Prostate gland (tissue), 2 donors: ENCODE measurements at places on chromosomes 7 and 10. TPM values are rescaled to one million over a fixed set of nuclear protein-coding genes. Genes with fewer than 3 reads are reported as not detected.

GRCh38 chr10:70780772-70781171, 4.4 kb downstream of the TBATA start:
- H3K4me1 ChIP-seq = no peaks in the 10 kb centered on the region
- H3K27me3 ChIP-seq = no peaks in the 10 kb centered on the region
- no peaks in the 10 kb centered on the region for H3K36me3 ChIP-seq
- DNase-seq = no peak
- no peak overlapping the region for H3K4me3 ChIP-seq

- no peaks in the 10 kb centered on the region for H3K36me3 ChIP-seq
- H3K4me3 ChIP-seq = no peak overlapping the region
- H3K4me1 ChIP-seq = no peaks in the 10 kb centered on the region
- DNase-seq = no peak
- H3K27ac ChIP-seq = no peak overlapping the region
These were observed 435.4 kb upstream of the CNTNAP2 start for GRCh38 chr7:145681159-145681558.

GRCh38 chr7:155758348-155758747, 53.9 kb downstream of the SHH start:
- no peak overlapping the region for H3K27ac ChIP-seq
- no peaks in the 10 kb centered on the region for H3K4me1 ChIP-seq
- no peak for DNase-seq
- H3K36me3 ChIP-seq = no peaks in the 10 kb centered on the region

DNA sequence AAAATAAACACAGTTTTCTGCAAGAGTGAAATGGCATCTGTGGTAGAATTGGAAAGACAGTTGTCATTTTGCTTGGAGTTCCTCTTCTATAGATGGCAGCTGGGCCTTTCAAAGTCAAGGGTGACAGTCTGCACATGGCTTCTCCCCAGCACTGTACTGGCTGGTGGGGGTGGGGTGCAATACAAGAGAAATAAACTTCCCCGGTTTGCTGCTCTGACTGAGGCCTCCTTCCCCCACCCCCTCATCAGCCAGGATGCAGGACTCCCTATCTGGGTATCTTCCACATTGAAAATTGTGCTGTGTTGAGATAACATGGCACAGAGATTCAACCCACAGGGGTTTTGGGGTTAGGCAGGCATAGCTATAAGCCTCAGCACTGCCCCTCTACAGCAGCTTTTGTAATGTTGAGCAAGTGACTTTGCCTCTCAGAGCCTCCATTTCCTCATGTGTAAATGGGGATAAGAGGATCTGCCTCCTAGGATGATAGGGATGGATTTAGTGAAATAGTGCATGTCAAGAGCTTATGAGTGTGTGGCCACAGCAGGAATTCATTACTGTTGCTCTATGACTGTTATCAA, 85.8 kb upstream of the WDR11 start:
- no peak for DNase-seq
- no peak overlapping the region for H3K4me3 ChIP-seq
- H3K4me1 ChIP-seq = no peaks in the 10 kb centered on the region
- no peak overlapping the region for H3K27ac ChIP-seq

- H3K27me3 ChIP-seq = no peaks in the 10 kb centered on the region
- H3K4me3 ChIP-seq = no peak overlapping the region
- no peak overlapping the region for H3K27ac ChIP-seq
- no peak for DNase-seq
- no peaks in the 10 kb centered on the region for H3K36me3 ChIP-seq
- H3K4me1 ChIP-seq = no peaks in the 10 kb centered on the region
These were observed 267.1 kb downstream of the PRPF18 start for GRCh38 chr10:13853854-13854253.

DNA sequence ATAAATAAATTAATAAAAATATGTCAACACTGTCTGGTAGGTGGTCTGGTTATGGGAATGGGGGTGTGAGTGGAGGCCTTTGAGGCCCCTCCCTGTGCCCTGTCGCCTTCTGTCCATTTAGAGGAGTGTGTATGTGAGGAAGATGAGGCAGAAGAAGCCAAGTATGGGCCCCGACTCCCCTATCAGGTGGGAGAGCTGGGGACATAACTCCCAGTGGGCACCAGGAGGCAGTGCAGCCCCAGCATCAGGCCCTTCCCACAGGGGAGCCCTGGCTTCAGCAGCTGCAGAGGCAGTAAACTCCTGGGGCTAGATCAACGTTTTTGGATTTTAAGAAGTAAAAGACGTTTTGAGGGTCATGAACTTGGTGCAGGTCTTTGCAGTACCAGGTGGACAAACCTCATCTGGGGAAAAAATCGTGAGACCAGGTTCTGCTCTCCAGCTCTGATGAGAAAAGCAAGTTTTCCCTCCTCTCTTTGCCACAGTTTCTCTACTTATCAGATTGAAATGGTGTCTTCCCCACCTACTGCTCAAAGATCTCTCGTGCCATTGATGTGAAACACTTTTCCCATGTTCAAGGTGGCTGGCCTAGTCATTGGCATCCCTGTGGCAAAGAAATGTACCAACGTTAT, 167.8 kb upstream of the EEPD1 start:
- H3K4me3 ChIP-seq = no peak overlapping the region
- H3K4me1 ChIP-seq = no peaks in the 10 kb centered on the region
- no peaks in the 10 kb centered on the region for H3K27me3 ChIP-seq
- no peaks in the 10 kb centered on the region for H3K36me3 ChIP-seq

DNA sequence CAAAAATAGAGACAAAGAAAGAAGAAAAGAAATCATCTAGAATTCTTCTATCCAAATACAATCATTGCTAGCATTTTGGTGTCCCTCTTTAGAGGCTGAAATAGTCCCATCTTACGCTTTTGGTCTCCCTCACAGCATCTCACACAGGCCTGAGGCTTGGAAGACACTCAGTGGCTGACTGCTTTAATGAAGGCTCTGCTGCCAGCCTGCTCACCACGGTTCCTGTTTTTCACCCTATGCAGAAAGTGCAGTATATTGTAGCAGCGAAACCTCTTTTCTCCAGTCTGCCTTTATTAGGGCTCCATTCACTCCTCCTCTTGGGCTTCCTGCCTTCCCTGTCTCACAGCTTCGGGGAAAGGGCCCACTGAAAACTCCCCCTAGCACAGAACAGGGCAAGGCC, 102.2 kb downstream of the JCAD start:
- no peak overlapping the region for H3K4me3 ChIP-seq
- no peaks in the 10 kb centered on the region for H3K27me3 ChIP-seq
- H3K36me3 ChIP-seq = no peaks in the 10 kb centered on the region
- DNase-seq = no peak
- no peak overlapping the region for H3K27ac ChIP-seq
- no peaks in the 10 kb centered on the region for H3K4me1 ChIP-seq

- H3K27me3 ChIP-seq = no peaks in the 10 kb centered on the region
- no peak overlapping the region for H3K4me3 ChIP-seq
- no peaks in the 10 kb centered on the region for H3K36me3 ChIP-seq
- no peak for DNase-seq
- no peak overlapping the region for H3K27ac ChIP-seq
- no peaks in the 10 kb centered on the region for H3K4me1 ChIP-seq
These were observed 18.0 kb downstream of the TAS2R40 start for GRCh38 chr7:143239813-143240212.

DNA sequence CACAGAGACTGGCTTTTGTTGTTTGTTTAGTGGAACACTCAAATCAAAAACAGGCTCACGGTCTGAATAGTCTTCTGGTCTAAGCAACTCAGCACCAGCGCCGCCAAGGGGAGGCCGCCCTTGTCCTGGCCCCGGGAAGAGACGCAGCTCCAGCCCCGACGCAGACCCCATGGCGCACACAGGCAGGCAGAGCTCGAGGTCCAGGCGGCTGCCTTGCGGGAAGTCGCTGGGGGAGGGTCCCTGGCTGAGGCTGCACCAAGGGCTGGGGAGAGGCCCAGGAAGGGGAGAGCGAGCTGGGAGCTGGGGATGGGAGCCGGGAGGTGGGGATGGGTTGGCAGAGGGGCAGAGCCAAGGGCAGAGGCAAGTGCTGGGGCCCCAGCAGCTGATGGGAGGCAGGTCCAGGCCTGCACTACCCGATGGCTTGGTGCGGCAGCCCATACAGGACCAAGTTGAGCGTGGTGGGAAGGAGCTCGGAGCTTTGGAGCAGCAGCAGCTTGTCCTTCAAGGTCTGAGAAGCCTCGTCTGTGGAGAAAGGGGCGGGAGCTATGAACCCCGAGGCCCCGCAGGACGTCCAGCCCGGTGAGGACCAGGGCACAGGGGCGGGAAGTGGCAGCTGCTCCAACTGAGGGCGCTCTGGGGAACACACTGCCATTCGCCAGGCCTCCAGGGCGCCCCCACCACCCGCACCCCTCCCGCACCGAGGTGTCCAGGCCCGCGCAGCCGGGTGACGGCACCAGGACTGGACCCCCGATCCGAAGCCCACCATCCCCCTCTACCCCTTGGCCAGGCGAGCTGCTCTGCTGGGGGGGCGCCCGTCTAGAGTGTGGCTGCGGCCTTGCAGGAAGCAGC, 22.7 kb upstream of the NKX6-2 start:
- no peaks in the 10 kb centered on the region for H3K4me1 ChIP-seq
- no peak for DNase-seq
- no peaks in the 10 kb centered on the region for H3K36me3 ChIP-seq
- H3K4me3 ChIP-seq = no peak overlapping the region
- H3K27me3 ChIP-seq = peaks cover 5% of the 10 kb centered on the region
- H3K27ac ChIP-seq = no peak overlapping the region

DNA sequence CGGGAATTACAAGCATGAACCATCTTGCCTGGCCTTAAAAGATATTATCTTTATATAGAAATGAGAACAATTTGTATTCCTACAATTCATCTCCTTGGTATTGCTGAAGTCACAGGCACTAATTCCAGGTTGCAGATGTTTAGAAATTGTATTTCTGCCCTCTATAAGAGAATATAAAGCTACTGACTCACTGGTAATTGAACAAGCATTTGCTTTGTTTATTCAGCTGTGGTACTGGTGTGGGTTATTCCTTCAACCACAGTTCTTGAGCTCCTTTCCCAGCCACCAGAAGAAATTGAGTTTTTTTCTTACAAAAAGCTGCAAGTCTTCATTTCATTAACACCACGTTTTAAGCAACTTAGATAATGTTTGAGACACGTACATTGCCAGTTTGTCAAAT, 29.0 kb upstream of the MPP7 start:
- no peaks in the 10 kb centered on the region for H3K27me3 ChIP-seq
- no peak overlapping the region for H3K4me3 ChIP-seq
- H3K36me3 ChIP-seq = no peaks in the 10 kb centered on the region
- no peaks in the 10 kb centered on the region for H3K4me1 ChIP-seq

GRCh38 chr10:9786576-9786975, 1231.1 kb upstream of the CELF2 start:
- DNase-seq = no peak
- H3K36me3 ChIP-seq = no peaks in the 10 kb centered on the region
- no peaks in the 10 kb centered on the region for H3K27me3 ChIP-seq
- no peak overlapping the region for H3K27ac ChIP-seq

DNA sequence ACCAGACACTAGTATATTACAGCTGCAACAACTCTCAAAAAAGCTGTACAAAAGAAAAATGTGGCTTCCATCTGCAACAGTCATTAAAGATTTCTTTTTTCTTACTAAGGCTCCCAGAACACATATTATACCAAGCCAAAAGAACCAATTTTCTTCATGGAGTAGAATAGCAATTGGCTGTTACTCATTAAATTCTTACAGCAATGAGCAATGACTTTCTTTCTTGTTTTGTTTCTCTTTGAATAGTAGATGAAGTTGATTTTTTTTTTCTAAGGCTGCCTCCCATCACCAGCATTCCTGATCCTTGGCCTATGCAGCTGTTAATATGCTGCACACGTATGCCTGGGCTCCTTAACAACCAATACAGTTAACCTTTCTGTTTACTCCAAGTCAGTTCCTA, 36.6 kb upstream of the SPOCK2 start:
- H3K27me3 ChIP-seq = no peaks in the 10 kb centered on the region
- no peak for DNase-seq
- H3K4me3 ChIP-seq = no peak overlapping the region
- no peak overlapping the region for H3K27ac ChIP-seq

GRCh38 chr10:103458720-103459119, at the start of gene CALHM1:
CALHM1 (minus strand) TSS chr10:103458900; CDS start chr10:103458751, 149 bp downstream.
- H3K27ac ChIP-seq = no peak within 1 kb of the TSS
- no peaks in the 10 kb centered on the region for H3K4me1 ChIP-seq
- DNase-seq = no peak
- H3K4me3 ChIP-seq = no peak within 1 kb of the TSS
- no peaks in the 10 kb centered on the region for H3K36me3 ChIP-seq

DNA sequence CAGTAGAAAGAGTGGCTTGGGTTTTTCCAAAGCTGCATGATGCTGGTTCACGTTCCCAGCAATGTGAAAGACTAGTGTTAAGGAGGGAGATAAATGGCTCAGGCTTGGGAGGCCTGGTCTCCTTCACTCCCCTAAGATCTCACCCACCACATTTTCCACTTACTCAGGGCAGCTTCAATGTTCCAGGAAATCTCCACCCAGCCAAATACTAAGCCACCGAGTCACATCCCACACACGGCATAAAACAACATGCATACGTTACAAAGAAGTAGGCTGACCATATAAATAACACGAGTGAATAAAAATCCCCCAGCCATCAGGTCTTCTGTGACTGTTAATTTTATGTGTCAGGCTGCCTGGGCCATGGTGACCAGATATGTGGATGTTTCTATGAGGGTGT, 303.5 kb downstream of the SFMBT2 start:
- H3K4me1 ChIP-seq = no peaks in the 10 kb centered on the region
- no peak overlapping the region for H3K27ac ChIP-seq
- H3K36me3 ChIP-seq = no peaks in the 10 kb centered on the region
- no peak overlapping the region for H3K4me3 ChIP-seq
- no peak for DNase-seq

GRCh38 chr10:92150823-92151222, 140.1 kb downstream of the CPEB3 start:
- no peaks in the 10 kb centered on the region for H3K4me1 ChIP-seq
- H3K4me3 ChIP-seq = no peak overlapping the region
- DNase-seq = no peak
- H3K36me3 ChIP-seq = no peaks in the 10 kb centered on the region
- H3K27ac ChIP-seq = no peak overlapping the region
- H3K27me3 ChIP-seq = no peaks in the 10 kb centered on the region

- H3K36me3 ChIP-seq = no peaks in the 10 kb centered on the region
- H3K27me3 ChIP-seq = no peaks in the 10 kb centered on the region
These were observed 84.6 kb downstream of the XPNPEP1 start for GRCh38 chr10:109838592-109839244.

DNA sequence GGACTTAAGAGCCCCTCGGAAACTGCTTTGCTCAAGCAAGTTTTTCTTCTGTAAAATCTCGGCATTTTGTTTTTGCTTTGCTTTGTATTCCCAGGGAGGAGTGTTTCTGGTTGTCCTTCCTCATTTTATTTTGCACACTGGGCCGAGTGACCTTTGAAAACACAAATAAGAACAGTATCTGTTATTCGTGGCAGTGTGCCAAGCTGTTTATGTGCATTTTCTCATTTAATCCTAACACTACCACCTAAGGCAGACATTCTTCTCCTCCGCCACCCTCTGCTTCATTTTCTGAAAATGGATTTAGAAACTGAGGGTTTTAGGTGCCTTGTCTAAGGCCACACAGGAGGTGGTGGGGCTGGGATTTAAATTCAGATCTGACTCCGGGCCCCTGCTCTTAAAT, 218.5 kb downstream of the TCF7L2 start:
- H3K4me1 ChIP-seq = no peaks in the 10 kb centered on the region
- no peak for DNase-seq
- no peaks in the 10 kb centered on the region for H3K27me3 ChIP-seq
- no peak overlapping the region for H3K4me3 ChIP-seq

MUC3A gene
- 46.0 TPM for total RNA-seq

PON1 gene
- 0.87 TPM for total RNA-seq

TRPV5 gene
- total RNA-seq = not detected

CRYGN gene
- total RNA-seq = not detected

OR9A2 gene
- not detected for total RNA-seq

NAT16 gene
- total RNA-seq = not detected

NAPEPLD gene
- 18.1 TPM for total RNA-seq
